ENCODE measurements at places on chromosomes 11 and 22. TPM values are rescaled to one million over a fixed set of nuclear protein-coding genes. Genes with fewer than 3 reads are reported as not detected.

DNA sequence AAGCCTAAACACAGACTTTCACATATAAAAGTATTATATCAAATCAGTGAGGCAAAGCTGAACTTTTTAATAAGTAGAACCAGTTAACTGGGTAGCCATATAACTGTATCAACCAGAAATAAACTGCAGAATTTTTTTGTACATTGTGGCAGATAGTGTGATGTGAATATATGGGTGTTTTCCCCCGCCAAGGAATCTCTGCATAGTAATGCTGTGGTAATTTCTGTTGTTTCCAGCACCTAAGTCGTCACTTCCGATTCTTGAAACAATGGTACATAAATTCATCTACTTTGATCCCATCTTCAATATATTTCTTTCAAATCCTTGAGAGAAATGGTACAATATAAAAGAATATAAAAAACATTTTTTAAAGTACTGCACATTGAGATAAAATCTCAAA is 39.6 kb downstream of the NARS2 start:
- H3K36me3 ChIP-seq: peaks cover 3% of the 10 kb centered on the region
- DNase-seq: no peak
- no peak overlapping the region for H3K4me3 ChIP-seq
- H3K27me3 ChIP-seq: no peaks in the 10 kb centered on the region

- H3K4me1 ChIP-seq: peaks cover 3% of the 10 kb centered on the region
- no peak overlapping the region for H3K27ac ChIP-seq
- H3K4me3 ChIP-seq: no peak overlapping the region
- DNase-seq: no peak
Measured at GRCh38 chr11:111179184-111179910, 66.2 kb upstream of the POU2AF2 start.

GRCh38 chr11:10461276-10461790 is 6.3 kb downstream of the AMPD3 start:
- H3K27ac ChIP-seq: no peak overlapping the region
- H3K27me3 ChIP-seq: no peaks in the 10 kb centered on the region
- H3K4me1 ChIP-seq: peaks cover 18% of the 10 kb centered on the region
- H3K4me3 ChIP-seq: no peak overlapping the region
- no peak for DNase-seq

DNA sequence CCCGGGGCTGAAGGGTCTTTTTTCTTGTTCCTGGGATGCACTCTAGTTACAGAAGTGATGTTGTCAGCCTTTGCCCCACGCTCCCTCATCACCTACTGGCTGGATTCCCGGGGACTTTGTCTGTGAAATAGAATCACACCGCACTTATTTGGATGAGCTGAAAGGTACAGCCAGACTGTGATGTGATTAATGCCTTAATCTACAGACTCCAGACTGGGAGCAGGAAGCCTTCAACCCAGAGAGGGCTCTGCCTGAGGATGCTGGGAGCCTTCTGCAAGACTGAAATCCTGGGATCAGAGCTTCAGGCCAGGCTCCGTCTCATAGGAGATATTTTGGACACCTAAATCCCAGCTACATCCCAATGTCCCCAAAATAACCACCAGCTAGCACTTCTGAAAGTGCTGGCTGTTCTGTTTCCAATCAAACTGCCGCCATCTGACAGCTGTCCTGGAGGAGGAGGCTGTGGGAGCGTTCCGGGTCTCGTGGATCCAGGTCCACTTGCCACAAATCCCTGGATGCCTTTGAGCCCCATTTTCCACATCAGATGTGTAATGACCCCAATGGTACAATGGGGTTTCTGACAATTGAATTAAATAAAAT is 688.5 kb downstream of the TBC1D22A start:
- no peak overlapping the region for H3K27ac ChIP-seq
- peaks cover 24% of the 10 kb centered on the region for H3K27me3 ChIP-seq
- H3K36me3 ChIP-seq: no peaks in the 10 kb centered on the region
- no peaks in the 10 kb centered on the region for H3K4me1 ChIP-seq
- no peak for DNase-seq

- H3K36me3 ChIP-seq: no peaks in the 10 kb centered on the region
- no peak overlapping the region for H3K4me3 ChIP-seq
- peaks cover 24% of the 10 kb centered on the region for H3K4me1 ChIP-seq
- H3K27ac ChIP-seq: no peak overlapping the region
- peaks cover 2% of the 10 kb centered on the region for H3K27me3 ChIP-seq
- DNase-seq: no peak
Measured at GRCh38 chr22:45912910-45913309, 64.1 kb downstream of the WNT7B start.

GRCh38 chr22:27720860-27721259 is 80.7 kb downstream of the MN1 start:
- no peak overlapping the region for H3K4me3 ChIP-seq
- no peaks in the 10 kb centered on the region for H3K36me3 ChIP-seq
- H3K4me1 ChIP-seq: peaks cover 40% of the 10 kb centered on the region
- peak overlapping the region; percentile 91 for H3K27ac ChIP-seq

DNA sequence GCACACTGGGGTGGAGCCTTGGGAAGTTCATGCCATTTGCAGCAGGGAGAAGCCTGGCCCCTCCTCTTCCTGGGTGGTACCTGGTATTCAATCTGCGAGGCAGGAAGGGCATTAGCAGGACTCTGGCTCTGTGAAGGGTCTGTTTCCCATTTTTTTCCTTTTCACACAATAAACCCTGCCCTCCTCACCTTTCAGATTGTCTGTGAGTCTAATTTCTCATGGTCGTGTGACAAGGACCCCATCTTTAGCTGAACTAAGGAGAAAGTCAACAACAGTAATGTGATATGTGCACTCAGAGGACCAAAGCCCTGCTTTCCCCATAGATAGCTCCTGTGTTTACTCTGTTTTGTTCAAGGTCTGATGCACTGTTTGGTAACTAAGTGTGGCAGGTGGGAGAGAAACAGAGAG is 26.6 kb upstream of the CASP4 start:
- DNase-seq: no peak
- H3K27ac ChIP-seq: no peak overlapping the region
- no peaks in the 10 kb centered on the region for H3K27me3 ChIP-seq
- no peak overlapping the region for H3K4me3 ChIP-seq

The CCDC157 gene
- total RNA-seq: 2.2 TPM

The KRTAP5-7 gene
- total RNA-seq: not detected

The C11orf54 gene
- 62.1 TPM for total RNA-seq

Data from suprapubic skin (tissue), 4 donors.